Large intestine (tissue), 12 donors: ENCODE measurements at places on chromosomes 5 and 9.

DNA sequence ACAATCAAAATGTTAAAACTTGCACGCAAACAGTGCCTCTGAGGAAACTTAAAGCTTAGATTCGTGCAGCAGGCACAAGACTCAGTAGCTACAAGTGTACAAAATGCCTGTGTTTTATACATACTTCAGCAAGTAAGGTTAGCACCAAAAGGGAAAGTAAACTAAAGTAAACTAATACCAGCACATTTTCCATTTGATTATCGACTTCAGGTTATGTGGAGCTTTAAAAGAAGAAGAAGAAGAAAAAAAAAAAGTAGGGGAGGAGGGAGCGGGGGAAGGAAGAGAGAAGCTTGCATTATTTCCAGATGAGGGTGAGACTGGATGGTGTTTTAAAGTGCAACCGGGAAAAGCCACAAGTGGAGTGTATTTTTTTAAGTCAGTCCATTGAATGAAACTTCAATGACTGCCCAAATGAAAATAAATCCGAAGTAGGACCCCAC lies 596 bp upstream of the ADAMTS6 start:
- no peak for DNase-seq
- no peaks in the 10 kb centered on the region for H3K27me3 ChIP-seq

- DNase-seq = no peak
- H3K36me3 ChIP-seq = no peaks in the 10 kb centered on the region
- no peak overlapping the region for H3K4me3 ChIP-seq
- no peak overlapping the region for H3K27ac ChIP-seq
- H3K27me3 ChIP-seq = no peaks in the 10 kb centered on the region
These were observed 9.1 kb downstream of the FAT2 start for GRCh38 chr5:151581812-151582583.

GRCh38 chr5:111685969-111686368 lies 71.0 kb downstream of the NREP start:
- no peak for DNase-seq
- H3K4me3 ChIP-seq = no peak overlapping the region
- peaks cover 15% of the 10 kb centered on the region for H3K4me1 ChIP-seq
- no peak overlapping the region for H3K27ac ChIP-seq

DNA sequence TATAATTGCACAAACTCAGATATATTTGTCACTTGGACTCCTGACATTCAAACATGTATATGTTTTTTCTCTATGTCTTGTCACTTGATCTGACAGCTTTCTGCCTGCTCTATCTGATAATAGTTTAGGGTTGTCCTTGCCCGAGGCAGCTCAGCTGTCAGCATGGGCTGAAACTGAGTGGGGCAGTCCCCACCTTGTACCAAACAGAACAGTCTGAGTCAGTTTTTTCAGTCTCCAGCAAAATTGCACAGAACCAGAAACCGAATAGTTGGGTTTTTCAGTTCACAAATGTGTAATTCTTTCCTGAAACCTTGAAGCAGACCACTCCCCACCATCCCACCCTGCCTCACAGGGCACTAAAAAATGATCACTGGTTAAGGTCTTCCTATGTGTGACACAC lies 9.5 kb upstream of the HAND1 start:
- peaks cover 76% of the 10 kb centered on the region for H3K27me3 ChIP-seq
- no peaks in the 10 kb centered on the region for H3K36me3 ChIP-seq
- DNase-seq = no peak
- no peak overlapping the region for H3K4me3 ChIP-seq
- peaks cover 21% of the 10 kb centered on the region for H3K4me1 ChIP-seq

- H3K36me3 ChIP-seq = no peaks in the 10 kb centered on the region
- H3K4me1 ChIP-seq = no peaks in the 10 kb centered on the region
- no peaks in the 10 kb centered on the region for H3K27me3 ChIP-seq
- no peak overlapping the region for H3K4me3 ChIP-seq
- no peak for DNase-seq
- H3K27ac ChIP-seq = no peak overlapping the region
These were observed 95.1 kb downstream of the DAPK1 start for GRCh38 chr9:87592554-87593358.

- H3K36me3 ChIP-seq = no peaks in the 10 kb centered on the region
- H3K4me3 ChIP-seq = no peak overlapping the region
- H3K4me1 ChIP-seq = no peaks in the 10 kb centered on the region
These were observed 252.5 kb downstream of the FSTL4 start for GRCh38 chr5:133359861-133360260.

GRCh38 chr5:36733183-36733582 lies 126.8 kb downstream of the SLC1A3 start:
- H3K27ac ChIP-seq = no peak overlapping the region
- H3K4me3 ChIP-seq = no peak overlapping the region
- no peak for DNase-seq
- no peaks in the 10 kb centered on the region for H3K36me3 ChIP-seq
- no peaks in the 10 kb centered on the region for H3K27me3 ChIP-seq

- H3K4me1 ChIP-seq = no peaks in the 10 kb centered on the region
- no peak for DNase-seq
- no peaks in the 10 kb centered on the region for H3K27me3 ChIP-seq
- H3K36me3 ChIP-seq = no peaks in the 10 kb centered on the region
These were observed 186.7 kb downstream of the DCP2 start for GRCh38 chr5:113163328-113163727.

GRCh38 chr5:158014372-158014771 lies 155.4 kb upstream of the CLINT1 start:
- no peaks in the 10 kb centered on the region for H3K4me1 ChIP-seq
- no peaks in the 10 kb centered on the region for H3K27me3 ChIP-seq
- no peak for DNase-seq
- no peaks in the 10 kb centered on the region for H3K36me3 ChIP-seq

- no peaks in the 10 kb centered on the region for H3K36me3 ChIP-seq
- no peak overlapping the region for H3K4me3 ChIP-seq
- DNase-seq = no peak
- H3K4me1 ChIP-seq = no peaks in the 10 kb centered on the region
- no peak overlapping the region for H3K27ac ChIP-seq
- H3K27me3 ChIP-seq = peaks cover 4% of the 10 kb centered on the region
These were observed 166.9 kb upstream of the IL12B start for GRCh38 chr5:159497221-159497620.

- H3K36me3 ChIP-seq = no peaks in the 10 kb centered on the region
- no peak overlapping the region for H3K27ac ChIP-seq
- H3K4me3 ChIP-seq = no peak overlapping the region
- DNase-seq = no peak
- no peaks in the 10 kb centered on the region for H3K4me1 ChIP-seq
These were observed 48.8 kb downstream of the PAPPA start for GRCh38 chr9:116202219-116202912.

DNA sequence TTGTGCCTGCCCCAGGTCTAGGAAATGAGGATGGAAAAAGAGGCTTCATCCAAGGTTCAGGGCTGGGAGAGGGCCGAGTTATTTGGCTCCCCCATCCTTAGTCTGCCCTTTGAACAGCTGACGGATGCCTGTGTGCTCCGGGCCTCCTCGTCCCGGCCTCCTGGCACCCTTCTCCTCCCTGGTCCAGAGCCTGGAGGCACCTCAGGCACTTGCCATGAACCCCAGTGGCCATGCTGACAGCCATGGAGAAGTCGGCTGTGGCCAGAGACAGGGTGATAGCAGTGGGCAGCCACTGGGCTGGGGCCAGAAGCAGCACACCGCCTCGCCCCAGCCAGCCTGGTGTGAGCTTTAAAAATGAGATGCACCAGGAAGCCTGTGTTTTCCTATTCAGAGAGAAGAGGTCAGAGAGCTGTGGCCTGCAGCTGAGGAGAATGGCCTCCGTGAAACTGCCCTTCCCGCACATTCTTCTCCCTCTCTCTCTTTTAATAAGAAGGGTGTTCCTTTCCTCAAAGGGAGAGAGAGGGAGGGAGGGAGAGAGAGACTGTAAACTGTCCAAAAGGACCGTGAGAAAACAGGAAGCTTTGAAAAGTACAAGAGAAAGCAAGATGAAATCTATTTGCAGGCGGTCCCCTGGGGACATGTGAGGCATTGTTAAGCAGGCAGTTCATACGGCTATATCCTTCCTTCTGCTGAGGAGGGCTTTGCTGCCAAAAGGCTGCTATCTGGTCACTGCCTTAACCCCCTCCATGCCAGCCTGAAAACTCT lies 55.3 kb downstream of the ZNF366 start:
- H3K27me3 ChIP-seq = no peaks in the 10 kb centered on the region
- no peaks in the 10 kb centered on the region for H3K36me3 ChIP-seq
- H3K4me1 ChIP-seq = peaks cover 7% of the 10 kb centered on the region

GRCh38 chr5:116076496-116076895 lies 8.3 kb upstream of the COMMD10 start:
- H3K4me3 ChIP-seq = no peak overlapping the region
- H3K4me1 ChIP-seq = no peaks in the 10 kb centered on the region
- DNase-seq = no peak
- peaks cover 2% of the 10 kb centered on the region for H3K27me3 ChIP-seq
- no peaks in the 10 kb centered on the region for H3K36me3 ChIP-seq

GRCh38 chr9:38026840-38027527 lies 42.0 kb downstream of the SHB start:
- peaks cover 11% of the 10 kb centered on the region for H3K36me3 ChIP-seq
- H3K27me3 ChIP-seq = no peaks in the 10 kb centered on the region
- peaks cover 77% of the 10 kb centered on the region for H3K4me1 ChIP-seq
- no peak overlapping the region for H3K4me3 ChIP-seq
- DNase-seq = no peak

- no peaks in the 10 kb centered on the region for H3K4me1 ChIP-seq
- no peaks in the 10 kb centered on the region for H3K36me3 ChIP-seq
- DNase-seq = no peak
- H3K27ac ChIP-seq = no peak overlapping the region
These were observed 247.4 kb upstream of the RASA1 start for GRCh38 chr5:87020099-87020934.

GRCh38 chr5:43661102-43661501 lies 58.1 kb downstream of the NNT start:
- H3K36me3 ChIP-seq = peaks cover 23% of the 10 kb centered on the region
- no peaks in the 10 kb centered on the region for H3K4me1 ChIP-seq
- H3K4me3 ChIP-seq = no peak overlapping the region
- no peaks in the 10 kb centered on the region for H3K27me3 ChIP-seq
- no peak overlapping the region for H3K27ac ChIP-seq

DNA sequence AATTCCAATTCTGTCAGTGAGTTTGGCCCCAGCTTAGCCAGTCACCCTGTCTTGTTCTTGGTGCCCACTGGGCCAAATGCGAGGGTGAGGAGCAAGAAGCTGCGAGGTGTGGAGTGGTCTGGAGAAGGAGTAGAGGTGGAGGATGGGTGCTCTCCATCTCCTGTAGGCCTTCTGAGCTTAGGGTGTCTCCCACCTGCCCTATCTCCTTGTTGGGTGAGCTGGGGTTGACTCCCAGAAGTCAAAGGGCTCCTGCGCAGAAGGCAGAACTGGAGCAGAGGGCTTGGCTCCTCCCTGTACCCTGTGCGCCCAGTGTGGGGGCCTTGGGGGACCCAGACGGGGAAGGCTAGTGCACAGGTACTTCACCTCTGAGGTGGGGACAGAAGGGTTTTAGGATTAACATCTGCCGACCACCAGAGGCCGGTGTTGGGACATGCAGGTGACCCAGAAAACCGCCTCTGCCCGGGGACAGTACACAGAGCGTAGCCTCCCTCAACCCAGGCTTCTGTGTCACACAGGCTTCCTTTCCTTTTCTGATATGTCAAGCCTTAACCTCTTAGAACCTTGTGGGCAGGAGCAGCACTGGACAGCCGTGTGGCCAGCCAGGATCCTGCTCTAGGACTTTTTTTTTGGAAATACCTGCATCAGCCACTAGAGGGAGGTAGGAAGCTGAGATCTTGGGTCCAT lies 16.9 kb downstream of the IL5 start:
- peaks cover 5% of the 10 kb centered on the region for H3K4me1 ChIP-seq
- peak; percentile 23 for DNase-seq
- H3K4me3 ChIP-seq = peak overlapping the region; percentile 25
- H3K27me3 ChIP-seq = peaks cover under 1% of the 10 kb centered on the region

GRCh38 chr5:153658149-153658548 lies 167.7 kb downstream of the GRIA1 start:
- H3K27ac ChIP-seq = no peak overlapping the region
- H3K4me1 ChIP-seq = no peaks in the 10 kb centered on the region
- no peak overlapping the region for H3K4me3 ChIP-seq

GRCh38 chr9:98916660-98917059 lies 27.0 kb upstream of the COL15A1 start:
- no peaks in the 10 kb centered on the region for H3K27me3 ChIP-seq
- no peak overlapping the region for H3K27ac ChIP-seq
- H3K4me3 ChIP-seq = no peak overlapping the region
- peak; percentile 40 for DNase-seq
- no peaks in the 10 kb centered on the region for H3K36me3 ChIP-seq
- H3K4me1 ChIP-seq = peaks cover 13% of the 10 kb centered on the region

- H3K27me3 ChIP-seq = no peaks in the 10 kb centered on the region
- peak; percentile 68 for DNase-seq
- H3K4me3 ChIP-seq = no peak overlapping the region
- H3K4me1 ChIP-seq = peaks cover 18% of the 10 kb centered on the region
- H3K27ac ChIP-seq = peak overlapping the region; percentile 14
These were observed 1.5 kb upstream of the DEPDC1B start for GRCh38 chr5:60701321-60701968.
